ENCODE measurements at places on chromosomes 5 and 9.

- DNase-seq = no peak
These were observed 8.8 kb upstream of the PGGT1B start for GRCh38 chr5:115271295-115272050.

- peak; percentile 33 for DNase-seq
These were observed 669.9 kb downstream of the PTPRD start for GRCh38 chr9:9942764-9943424.

GRCh38 chr9:116247791-116248374, 94.3 kb downstream of the PAPPA start:
- no peak for DNase-seq

DNA sequence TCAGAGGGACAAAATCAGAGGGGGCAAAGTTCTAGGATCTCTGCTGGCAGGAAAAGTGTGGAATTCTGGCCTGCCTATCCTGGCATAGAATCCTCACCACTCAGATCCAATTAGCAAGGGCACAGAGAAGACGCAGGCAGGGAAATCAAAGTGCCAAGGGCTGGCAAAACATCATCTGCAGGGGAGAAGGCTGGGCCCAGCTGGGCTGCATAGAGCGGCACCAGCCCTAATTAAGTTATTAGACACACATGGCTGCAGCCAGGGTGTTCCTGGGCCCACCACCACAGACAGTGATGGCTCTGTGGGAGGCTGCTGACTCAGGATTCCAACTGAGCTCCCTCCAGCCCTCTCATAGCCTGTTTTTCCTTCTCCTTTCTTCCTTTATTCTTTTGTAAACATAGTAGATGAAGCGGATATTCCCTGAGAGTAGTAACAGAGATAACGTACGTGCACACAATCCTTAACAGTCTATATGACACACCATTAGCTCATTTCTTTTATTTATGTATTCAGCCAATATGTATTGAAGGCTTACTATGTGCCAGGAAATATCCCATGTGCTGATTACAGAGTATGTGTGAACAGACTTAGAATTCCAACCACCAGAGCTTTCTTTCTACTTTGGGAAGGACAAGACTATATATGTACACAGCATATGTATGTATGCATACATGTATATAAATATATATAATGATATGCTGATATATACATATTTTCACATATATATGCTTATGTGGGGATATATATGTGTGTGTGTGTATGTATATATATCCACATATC, 236.1 kb downstream of the ASTN2 start:
- DNase-seq = no peak

DNA sequence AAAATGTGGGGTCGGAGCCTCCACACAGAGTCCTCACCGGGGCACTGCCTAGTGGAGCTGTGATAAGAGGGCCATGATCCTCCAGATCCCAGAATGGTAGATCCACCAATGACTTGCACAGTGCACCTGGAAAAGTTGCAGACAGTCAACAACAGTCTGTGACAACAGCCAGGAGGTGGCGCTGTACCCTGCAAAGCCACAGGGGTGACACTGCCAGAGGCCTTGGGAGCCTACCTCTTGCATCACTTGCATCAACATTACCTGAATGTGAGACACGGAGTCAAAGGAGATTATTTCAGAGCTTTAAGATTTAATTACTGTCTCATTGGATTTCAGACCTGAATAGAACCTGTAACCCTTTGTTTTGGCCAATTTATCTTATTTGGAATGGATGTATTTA, 614.1 kb upstream of the CDH9 start:
- no peak for DNase-seq

DNA sequence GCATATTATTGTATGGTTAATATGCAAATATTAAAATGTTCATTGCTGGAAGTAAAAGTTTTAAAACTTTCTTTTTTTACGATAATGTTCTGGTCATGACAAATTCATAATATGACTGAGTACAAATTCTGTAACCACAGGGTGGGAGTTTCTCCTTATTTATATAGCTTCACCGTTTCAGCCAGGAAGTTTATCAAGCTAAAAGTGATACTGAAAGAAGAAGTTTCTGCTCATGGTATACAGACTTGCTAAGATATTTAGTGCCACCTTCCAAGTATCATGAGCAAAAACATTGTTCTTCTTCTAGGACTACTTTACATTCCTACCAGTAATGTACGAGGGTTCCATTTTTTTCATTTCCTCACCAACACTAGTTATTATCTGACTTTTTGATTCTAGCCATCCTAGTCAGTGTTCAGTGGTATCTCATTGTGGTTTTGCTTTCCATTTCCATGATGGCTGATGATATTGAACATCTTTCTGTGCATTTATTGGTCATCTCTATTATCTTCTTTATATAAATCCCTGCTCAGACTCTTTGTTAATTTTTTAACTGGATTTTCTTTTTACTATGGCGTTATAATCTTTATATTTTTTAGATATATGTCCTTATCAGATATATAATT, 94.2 kb upstream of the PRRC1 start:
- DNase-seq = no peak

DNA sequence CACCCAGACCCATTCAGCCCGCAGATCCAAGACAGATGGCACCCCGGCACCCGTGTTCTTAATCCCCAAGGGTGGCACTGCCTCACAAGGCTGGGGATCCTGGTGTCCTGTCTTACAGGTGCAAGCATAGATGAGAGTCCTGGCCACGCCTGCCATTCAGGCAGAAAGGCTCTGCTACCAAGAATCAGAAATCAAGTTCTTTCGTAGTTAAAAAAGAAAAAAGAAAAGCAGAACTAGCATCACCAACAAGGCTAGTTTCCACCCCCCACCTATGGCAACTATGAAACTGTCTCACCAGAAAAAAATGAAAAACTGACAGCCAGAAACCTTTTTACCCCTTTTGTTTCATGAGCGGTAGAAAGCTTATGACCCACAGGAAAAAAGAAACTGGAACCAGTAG, 170.4 kb downstream of the SYK start:
- DNase-seq = no peak

GRCh38 chr9:107869111-107869510, 379.5 kb upstream of the KLF4 start:
- DNase-seq = no peak

DNA sequence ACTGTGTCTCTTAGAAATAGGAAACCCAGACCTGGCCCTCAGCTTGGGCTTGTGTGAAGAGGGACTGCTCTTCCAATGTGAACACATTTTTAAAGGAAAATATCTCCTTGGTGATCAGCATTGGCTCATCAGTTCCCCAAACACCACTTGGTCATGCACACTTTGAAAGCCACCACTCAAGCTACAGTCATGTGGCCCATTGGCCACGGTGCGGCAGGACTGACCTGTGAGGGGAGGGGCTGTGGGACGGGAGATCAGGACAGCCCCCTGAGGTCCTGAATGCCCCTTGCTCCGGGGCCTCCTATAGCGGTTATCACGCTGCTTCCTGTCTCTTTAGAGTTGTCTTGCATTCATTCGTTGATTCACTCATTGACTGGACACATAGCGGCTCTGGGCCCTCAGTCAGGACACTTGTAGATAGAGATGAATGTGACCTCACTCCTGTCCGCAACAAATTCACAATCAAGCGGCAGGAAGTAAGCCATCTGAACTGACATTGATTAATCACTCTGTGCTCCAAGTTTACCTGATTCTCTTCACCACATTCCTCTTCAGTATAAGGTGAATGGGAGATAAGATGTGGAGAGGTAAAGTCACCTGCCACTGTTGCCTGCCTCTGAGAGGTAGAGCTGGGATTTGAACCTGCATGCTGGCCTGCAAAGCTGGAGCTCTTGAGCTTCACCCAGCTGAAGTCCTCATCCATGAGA, 73.1 kb downstream of the COL15A1 start:
- DNase-seq = no peak

DNA sequence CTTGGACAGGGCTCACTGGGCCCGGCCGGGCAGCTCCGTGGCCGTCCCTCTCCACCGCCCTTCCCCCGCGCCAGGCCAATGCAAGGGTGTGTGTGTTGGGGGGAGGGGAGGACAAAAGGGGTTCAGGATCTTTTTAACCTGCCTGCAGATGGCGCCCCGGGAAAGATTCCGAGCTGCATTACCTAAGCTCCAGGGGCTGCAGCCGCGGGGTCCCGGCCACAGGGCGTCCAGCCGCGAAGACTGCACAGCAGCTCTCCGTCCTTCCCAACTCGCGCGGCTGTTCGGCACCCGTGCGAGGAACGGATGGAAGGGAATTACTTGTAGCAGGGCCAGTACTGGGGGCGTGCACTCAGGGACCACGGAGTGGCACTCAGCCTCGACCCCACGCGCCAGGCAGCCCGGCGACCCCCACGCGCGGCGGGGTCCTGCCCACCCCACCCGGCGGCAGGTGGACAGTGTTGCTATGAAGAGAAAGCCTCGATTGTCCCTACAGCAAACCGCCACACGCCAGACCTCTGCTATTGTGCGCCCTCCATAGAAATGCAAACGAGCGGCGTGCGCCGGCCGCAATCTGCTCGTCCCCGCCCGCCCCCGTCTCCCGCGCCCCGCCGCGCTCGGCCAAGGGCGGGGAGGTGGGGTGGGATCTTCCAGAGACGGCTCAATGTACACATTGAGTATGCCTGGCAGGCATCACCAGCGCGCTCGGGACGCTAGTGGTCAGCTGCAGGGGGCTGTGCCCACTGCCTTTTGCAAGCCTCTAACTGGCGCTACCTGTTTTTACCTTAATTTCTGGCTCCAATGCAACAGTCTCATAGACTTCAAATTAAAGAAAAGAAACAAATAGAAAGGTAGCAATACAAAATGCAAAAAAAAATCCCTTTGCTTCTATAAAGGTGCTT, 796 bp upstream of the GADD45G start:
- no peak for DNase-seq

DNA sequence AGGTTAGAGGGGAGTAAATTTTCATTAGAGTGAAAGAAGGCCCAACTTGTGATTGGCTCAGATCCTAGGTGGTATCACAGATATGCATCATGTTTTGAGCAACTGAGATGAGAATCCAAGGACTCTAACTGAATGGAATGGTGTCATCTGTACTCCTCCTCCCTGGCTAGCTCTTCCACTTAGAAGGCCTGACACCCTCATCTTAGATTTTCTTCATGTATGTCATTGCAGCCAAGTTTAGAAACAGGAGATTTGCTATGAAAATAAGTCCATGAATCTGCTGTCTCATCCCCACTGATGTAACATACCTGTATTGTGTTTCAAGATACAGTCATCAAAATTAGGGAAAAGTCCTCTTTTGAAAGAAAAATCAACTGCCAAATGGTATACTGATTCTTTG, 54.4 kb downstream of the ITGA1 start:
- DNase-seq = no peak

- DNase-seq = no peak
These were observed 231.3 kb upstream of the SLC30A5 start for GRCh38 chr5:68862560-68862959.

GRCh38 chr5:39639618-39640089, 214.9 kb upstream of the DAB2 start:
- no peak for DNase-seq

GRCh38 chr9:34783951-34784487, 74.1 kb upstream of the CCL21 start:
- no peak for DNase-seq

DNA sequence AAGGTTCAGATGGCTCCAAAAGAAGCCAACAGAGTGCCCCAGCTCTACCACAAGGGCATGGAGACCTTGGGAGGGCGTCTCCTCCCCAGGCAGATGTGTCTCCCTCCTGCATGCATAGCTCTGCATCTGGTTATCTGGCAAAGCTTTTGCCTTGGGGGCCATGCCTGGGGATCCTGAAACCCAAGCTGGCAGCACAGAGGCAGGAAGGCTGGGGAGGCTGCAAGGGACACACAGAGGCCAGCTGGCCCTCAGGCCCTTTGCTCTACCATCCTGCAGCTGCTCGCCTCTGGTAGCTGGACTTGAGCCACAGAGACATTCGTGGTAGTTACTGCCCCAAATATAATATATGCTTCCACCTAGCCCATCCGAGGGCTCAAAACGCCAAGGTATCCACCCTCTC, 3.9 kb downstream of the SEPTIN8 start:
- DNase-seq = no peak

DNA sequence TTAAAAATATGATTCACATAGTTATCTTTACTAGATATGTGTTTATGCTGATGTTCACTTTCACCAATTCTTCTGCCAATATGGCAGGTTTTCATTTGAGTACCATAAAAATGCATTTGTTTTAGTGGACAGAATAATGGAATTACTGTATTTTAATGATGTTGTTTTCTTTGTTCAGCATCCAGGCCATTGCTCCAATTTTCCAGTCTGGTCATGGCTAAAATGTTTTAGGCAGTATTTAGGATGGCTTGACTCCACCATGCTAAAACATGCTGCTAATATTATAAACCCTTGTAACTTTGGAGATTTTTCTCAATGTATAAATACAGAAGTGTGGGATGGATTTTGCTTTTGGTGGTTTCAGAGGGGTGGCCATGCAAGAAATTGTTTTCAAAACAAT, 273.0 kb upstream of the RPS23 start:
- DNase-seq = no peak

DNA sequence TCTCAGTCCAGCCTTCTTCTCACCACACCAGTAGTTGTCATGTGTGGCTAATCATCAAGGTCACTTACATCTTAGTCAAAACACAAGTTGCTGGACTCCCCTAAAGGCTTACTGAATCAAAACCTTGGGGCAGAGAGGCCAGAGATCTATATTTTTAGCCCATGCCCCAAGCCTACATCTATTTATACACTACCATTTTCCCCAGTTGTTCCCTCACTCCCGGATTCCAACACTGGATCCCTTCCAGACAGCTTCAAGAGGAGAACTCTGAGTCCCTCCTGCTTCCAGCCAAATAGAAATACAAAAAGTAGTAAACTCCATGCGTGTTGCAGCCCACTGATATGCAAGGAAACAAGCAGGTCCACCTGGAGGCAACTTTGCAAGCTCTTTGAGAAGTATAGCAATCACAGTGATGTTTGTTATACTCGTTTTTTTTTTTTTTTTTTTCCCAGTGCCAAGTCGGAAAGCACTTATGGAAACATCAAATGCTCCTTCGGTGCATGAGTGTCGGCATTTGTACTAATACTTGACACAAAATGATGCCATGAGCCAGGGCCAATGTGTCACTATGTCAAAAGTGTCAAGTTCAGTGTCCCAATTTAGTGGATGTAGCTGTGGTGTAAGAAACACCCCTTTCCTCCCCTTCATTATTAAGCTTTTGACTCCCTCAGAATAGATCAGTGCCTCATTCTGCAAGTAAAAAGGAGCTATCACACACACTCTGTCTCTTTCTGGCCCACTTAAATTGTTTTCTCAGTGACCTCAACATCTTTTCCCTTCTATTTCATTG, 594.2 kb upstream of the SGCD start:
- no peak for DNase-seq

DNA sequence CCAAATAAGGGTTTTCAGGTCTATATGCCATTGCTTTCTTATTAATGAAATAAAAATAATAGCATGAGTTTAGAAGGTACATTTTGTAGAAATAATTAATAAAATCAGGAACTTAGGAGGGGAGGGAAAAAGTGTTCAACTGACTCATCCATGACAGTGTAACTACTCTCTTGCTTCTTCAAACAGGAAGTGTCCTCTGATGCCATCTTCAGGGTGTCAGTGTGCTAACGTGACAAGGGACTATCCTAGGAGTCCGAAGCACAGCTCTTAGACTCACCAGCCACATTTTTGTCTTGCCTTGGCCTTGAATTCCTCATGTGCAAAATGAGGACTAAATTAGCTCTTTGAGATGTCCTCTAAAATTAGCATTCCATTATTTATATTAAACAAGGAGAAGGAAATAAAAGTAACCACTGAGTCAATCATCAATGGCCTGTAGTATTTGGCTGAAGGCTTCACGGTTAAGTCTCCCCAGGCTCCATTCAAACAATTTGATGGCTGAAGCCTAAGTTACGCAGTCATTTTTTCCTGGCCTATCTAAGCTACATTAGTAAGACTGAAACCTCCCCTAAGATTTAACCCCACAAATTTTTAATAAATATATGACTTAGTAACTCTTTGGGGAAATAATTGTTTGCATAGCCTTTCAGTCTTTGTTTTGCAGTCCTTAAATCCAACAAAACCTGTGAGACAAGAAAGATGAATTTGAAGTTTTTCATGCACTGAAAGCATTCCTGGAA, 151.1 kb downstream of the ARL15 start:
- no peak for DNase-seq
